NCI-H446 (cell line): ENCODE measurements at places on chromosomes 12 and 14.

DNA sequence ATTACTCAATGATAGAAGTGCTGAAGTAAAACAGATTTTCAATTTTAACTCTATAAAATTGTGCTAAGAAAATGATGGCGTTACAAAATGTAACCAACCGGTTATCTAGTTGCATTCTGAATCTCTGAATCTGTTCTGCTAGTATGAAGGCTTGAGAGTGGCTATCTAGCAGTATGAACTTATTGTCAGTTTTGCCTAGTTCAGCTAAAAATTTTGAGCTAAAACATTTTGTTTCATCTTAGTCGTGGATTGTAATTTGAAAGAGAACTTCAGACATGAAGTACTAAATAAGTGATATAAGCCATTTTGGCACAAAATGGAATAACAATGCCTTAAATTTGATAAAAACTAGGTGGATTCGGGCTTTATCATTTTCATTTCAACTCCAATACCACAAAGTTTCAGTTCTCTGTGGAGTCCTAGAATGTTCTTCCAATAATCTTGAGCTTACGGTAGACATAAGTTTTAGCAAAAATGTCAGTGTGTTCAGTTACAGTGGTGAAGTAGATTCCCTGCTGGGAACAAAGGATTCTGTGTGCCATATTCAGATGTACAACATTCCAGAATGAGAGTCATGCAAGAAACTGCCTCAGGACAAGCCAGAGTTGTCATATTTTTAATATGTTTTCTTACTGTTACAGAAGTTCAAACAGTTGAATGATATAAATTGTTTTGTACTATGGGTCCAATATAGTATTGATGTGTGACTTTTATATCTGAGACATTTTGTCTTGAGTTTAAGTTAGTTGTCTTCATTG is 28.1 kb downstream of the ATP6V1D start:
- DNase-seq: no peak

GRCh38 chr12:111386885-111387284 is 18.0 kb upstream of the PHETA1 start:
- no peak for DNase-seq

- no peak for DNase-seq
These were observed 3.8 kb downstream of the EXOC3L4 start for GRCh38 chr14:103097994-103098957.

DNA sequence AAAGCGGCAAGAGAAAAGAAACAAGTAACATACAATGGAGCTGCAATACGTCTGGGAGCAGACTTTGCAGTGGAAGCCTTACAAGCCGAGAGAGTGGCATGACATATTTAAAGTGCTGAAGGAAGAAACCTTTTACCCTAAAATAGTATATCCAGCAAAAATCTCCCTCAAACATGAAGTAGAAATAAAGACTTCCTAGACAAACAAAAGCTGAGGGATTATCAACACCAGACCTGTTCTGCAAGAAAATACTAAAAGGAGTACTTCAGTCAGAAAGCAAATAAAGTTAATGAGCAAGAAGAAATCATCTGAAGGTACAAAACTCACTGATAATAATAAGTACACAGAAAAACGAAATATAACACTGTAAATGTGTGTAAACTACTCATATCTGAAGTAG is 77.5 kb upstream of the ABCD2 start:
- no peak for DNase-seq

DNA sequence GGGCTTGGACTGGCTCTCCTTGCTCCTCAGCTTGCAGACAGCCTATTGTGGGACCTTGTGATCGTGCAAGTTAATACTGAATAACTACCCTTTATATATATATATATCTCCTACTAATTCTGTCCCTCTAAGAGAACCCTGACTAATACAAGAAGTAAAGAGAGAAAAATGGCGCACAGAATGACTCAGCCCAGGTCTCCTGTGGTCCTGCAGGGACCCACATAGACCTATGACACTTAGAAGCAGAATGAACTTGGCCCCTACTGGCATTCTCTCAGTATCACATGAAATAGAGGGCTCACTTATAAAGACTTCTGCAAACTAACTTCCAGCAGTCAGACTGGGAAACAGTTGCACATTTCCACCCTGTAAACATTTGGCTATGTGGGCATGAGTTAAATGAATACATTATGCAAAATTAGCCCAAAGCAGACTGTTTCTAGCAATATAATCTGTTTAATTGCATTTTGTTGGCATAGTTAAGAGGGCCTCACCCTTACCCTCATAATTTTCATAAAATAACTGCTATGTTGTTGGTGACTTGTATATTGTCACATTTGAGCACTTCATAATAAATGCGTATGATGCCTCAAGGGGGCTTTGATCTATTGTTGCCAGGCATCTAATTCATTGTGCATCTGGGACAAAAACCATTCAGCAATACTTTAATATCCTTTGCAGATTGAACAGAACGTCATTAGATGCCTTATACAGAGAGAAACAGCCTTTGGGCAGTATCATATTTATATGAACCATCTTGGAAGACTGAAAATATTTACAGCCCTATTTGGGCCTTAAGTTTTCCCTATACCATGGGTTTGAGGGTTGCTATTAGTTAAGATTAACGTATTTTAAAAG is 349.7 kb upstream of the DIO2 start:
- DNase-seq: no peak

DNA sequence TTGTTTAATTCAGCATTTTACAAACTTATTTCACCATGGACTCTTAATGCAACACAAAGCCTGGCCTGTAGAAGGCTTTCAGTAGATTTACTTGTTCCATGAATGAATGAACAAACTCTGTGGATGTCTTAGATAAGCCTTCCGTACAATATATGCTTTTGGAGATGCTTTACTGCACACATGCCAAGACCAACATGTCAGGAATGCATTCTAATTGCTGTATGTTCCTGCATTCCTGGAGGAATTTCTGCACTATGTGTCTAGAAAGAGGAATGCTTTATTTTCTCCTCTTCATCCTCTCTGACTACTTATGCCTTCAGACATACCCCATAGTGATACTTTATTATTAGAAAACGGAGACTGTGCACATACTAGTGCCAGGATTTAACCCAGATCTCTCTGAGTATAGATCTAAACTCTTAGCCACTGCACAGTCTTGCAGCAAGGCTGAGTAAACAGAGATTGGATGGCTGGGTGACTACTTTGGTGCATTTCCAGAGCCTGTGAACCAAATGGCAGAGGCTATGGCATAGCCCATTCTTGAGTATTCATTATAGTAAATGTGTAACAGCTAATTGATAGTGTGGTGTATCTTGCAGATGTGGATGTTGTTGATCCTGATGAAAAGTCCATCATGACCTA is 108.2 kb downstream of the SYNE2 start:
- DNase-seq: no peak

GRCh38 chr12:82848845-82849244 is 162.1 kb downstream of the TMTC2 start:
- no peak for DNase-seq
